ENCODE measurements at places on chromosomes 11 and 22.

DNA sequence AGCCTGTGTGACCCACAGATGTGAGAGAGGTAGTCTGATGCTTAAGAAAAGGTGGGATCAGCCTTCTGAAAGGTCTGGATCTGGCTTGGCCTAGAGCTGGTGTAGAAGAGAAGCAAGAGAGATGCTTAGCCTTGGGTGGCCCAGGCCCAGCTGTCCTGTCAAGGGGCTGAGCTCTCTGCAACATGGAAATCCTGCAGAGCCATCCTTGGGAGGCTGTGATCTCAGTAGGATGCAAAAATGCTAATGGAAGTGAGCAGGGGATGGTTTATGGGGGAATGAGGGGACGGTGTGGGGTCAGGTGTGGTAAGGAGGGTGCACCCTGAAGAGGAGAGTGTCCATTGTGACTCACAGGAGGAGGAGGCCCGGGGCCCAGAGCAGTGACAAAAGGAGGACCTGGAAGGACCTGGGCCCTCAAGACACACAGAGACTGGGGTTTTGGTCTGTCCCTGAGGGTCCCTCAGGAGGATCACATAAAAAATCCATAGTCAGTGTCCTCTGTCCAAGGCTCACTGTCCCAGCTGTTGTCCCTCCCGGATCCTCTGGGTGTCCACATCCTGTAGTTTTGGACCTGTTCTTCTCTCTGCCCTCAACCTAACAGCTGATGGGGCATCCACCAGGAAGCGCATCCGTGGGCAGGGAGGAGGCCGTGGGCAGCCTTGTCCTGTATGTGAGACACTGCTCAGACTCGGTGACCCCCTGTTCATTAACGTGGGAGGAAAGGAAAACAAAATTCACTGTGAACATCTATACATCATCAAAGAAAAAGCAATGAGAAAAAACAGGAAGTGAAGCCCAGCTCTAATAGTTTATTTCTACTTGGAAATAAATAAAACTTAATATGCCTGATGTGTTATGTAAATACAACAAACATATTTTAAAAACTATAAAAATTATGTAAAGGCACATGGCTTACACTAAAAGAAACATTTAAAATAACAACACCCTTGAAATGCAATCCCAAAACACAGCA lies 129.8 kb downstream of the ZNF280B start:
- DNase-seq, result no peak

GRCh38 chr11:47992959-47993820 lies 12.8 kb downstream of the PTPRJ start:
- DNase-seq, result peak; percentile 83

DNA sequence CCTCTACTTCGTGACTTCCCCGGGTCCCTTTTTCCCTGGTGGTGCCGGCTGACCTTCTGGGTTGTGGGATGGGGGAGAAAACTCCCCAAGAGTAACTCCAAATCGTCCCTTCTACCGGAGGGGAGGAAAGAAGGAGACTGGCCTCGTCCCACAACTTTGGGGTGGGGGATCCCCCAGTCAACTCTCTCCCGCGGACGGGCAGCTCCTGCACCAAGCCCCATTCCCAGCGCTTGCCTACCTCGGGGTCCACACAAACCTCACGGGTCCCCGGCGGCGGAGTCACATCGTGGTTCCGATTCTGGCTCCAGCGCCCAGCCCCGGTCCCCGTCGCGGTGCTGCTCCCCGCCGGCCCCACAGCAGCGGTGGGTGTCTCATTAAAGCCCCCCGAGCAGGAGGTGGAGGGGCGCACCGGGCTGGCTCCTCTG lies 317 bp downstream of the BDNF start:
- no peak for DNase-seq

DNA sequence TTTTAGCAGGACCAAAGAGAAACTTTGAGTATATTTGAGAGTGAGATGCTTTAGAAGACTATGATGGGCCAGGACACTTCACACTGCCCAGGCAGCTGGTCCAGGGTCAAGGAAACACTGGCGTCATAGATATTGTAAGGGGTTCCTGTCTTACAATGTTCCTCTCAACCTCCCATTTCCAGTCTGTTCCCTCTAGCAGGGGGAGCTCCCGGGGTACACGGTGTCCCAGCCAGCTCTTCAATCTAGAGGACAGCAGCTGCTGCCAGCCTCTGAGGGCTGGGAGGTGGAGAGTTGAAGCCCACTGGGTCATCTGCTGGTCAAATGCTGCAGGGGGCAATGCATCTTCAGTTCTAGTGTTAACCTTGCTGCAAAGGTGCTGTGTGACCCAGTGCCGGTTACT lies 40.7 kb upstream of the TIMP3 start:
- no peak for DNase-seq

- DNase-seq, result no peak
Measured at GRCh38 chr22:29212743-29213142, 7.0 kb downstream of the EMID1 start.

DNA sequence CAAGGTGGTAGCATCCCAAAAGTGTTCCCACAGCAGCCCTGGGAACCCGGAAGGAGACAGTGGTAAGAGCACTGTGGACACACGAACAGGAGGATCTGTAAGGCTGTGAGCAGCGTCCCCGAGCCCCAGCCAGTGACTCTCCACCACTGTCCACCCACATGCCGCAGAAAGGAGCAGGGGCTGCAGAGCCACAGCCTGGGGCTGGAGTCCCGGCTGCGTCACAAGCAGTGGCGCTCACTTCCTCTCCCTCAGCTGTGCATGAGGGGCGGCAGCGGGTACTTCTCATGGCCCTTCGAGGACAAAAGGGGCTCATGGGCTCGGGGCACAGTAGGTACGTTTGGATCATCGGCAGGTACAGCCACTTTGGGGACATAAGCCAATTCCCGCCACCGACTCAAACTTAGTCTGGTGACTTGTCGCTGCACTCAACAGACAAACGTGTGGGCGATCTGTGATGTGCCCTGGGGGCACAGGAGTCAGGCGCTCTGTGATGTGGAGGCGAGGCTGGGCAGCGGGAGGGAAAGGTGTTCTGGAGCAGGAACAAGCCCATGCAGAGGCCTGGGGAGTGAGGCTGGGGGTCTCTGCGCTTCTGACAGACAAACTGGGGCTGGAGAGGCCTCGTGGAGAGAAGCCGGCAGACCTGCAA lies 68.5 kb downstream of the SCUBE1 start:
- no peak for DNase-seq

DNA sequence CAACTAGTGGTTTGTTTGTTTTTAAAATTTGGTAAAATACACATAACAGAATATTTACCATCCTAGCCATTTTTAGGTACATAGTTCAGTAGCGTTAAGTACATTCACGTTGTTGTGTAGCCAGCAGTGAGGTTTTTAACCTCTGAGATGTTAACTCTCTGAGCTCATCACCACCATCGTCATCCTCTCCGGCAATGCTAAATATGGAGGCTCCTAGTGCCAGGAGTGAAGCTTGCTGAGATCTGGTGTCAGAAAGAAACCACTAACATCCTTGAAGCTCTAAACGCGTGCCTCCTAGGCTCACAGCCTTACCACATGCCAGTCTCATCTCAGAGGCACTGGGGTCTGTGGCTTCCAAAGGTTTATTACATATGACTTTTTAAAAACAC lies 330.2 kb upstream of the B3GAT1 start:
- no peak for DNase-seq

- DNase-seq, result peak; percentile 31
Measured at GRCh38 chr11:15146271-15147003, 31.7 kb downstream of the INSC start.

GRCh38 chr11:57480409-57481137 lies 20.2 kb downstream of the RTN4RL2 start:
- DNase-seq, result peak; percentile 92

GRCh38 chr11:69218271-69218682 lies 62.5 kb downstream of the SMIM38 start:
- DNase-seq, result no peak

DNA sequence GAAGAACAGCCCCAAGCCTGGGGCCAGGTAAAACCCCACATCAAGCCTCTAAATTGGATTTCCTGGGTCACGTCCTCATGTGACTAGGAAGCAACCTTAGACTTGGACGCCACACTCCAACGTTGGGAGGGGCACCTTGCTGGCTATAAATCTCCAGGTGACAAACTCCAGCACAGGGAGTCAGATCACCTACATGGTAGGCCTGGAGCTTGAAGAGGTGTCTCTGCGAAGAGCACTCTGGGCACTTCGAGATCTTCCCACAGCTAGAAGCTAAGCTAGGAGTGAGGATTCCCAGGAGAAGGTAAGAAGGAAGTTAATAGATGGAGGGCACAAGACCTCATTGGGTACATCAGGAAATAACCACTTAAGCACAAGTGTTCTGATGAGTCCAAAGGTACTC lies 77.1 kb upstream of the GNAZ start:
- no peak for DNase-seq

- DNase-seq, result no peak
Measured at GRCh38 chr22:24683691-24684090, 80.7 kb downstream of the GGT1 start.

DNA sequence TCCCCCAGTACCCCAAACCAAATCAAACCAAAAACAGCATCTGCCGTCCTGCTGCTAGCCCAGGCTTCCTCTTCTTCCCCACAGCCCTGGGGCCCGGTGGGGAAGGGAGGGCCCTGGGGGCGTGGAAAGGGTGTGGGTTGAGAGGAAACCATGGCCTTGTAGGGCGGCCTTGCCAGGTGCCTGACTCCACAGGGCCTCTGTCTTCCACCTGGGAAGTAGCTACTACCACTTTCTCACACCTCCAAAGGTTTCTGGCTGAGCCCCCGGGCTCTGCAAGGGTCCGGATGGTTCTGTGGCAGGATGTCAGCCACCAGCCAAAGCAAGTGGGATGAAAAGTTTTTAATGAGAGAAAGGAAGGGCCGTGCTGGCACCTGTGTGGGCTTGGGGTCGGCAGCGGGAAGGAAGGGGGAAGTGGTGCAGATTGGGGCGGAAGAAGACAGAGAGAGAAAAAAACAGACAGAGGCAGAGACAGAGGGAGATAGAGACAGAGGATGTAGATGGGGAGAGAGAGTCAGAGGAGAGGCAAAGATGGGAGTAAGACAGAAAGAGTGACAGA lies 10.5 kb downstream of the TPST2 start:
- no peak for DNase-seq

DNA sequence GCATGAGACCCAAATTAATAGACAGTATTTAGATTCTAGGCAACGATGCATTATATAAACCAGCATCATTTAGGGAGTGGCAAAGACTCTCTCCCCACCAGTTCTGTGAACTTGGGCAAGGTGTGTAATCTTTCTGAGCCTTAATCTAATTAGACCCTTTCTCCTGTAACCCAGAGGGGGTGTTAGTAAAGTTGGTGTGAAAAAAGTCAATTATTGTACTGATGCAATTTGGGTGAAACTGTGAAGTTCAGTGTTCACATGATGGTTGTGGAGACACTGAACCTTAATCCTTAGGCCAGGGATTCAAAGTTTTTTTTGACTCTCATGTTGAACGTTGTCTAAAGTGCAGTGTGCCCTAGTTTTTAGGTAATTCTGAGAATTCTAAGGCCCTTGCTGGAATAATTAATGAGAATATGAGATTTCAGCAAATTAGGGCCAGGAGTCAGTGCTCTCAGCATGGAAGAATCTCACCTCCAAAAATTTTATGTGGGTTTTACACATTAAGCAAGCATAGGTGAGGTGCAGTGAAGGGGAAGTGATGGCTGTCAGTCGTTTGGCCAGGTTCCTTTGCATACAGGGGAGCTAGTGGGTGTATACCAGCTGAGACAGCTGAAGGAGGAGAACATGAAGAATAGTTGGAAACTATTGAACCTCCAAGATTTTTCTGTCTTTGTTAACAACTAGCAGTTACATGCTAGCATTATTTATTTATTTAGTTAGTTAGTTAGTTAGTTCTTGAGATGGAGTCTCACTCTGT lies 94.2 kb downstream of the PTPRJ start:
- DNase-seq, result no peak

DNA sequence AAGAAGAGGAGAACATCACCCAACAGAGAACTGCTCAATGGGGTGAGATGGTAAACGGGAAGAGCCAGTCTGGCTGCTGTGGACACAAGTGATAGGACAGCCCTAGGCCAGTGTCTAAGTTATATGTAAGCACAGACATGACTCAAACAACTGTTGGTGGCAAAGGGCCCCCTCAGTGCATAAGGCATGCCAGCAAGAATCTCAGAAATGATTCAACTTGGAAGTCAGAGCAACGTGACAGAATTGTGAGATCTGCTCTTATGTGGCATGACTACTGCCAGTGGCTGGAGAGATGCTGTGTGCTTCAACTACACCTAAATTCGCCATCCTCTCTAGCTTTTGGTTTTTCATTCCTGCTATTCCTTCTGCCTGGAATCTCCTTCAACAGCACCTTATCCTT lies 7.4 kb downstream of the SLN start:
- no peak for DNase-seq

All from mesendoderm (in vitro differentiated cells).